ENCODE measurements at places on chromosomes 1 and 21.

DNA sequence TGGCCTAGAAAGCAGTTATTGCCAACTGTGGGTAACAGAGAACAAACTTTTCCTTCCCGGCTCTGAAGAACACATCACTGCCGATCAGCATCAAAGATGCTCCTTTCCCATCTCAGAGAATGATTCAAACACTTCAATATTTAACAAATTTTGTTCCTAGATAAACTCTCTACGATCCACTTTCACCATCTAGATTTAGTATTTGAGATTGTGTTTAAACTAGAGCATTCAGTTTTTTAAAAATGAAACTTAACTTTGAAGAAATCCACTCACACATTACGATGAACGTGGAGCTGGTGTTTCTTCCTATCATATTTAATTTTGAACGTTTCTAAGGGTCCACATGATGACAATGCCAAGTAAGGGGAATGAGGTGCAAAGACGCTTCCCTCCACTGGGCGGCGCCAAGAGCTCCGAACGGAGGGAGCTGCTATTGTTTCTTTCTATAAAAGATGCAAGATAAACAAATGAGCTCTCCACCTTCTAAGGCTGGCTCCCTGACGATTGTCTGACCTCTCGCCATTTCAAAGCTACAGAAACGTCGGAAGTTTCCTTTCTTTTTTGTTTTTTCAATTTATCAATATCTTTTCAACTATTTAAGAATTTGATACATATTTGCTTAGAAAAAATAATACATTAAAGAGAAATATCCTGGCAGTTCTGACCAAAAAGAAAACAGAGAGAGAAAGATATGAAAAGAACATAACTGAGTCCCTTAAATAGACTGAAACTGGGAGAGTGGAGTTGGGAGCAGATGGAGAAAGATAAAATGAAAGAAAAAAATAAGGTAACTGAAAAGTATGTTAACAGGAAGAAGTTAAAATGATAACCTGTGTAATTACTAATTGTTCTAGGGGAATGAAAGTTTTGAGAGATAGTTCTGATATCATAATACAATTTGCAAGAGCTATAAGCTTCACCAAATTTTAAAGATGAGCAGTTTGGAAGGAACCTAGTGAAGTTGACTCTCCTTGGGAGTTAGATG is 4.4 kb upstream of the BARHL2 start:
- peak; percentile 52 for DNase-seq

DNA sequence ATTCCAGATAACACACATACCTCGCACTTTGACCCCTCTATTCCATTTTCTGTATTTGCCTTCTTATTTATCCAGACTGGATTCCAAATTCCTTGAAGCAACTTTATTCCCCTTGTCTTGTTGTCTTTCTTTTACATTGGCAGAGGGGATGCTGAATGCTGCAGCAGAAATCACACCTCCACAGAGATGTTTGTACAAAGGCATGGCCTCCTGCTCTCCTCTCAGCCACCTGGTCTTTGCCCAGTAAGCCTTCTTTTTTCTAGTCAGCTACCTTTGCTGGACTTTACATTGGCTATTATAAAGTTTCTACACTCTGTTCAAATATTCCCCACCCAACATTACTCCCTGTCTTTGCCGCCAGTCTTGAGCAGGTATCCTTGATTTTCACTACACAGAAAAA is 75.1 kb downstream of the LAMC1 start:
- DNase-seq, result no peak

GRCh38 chr1:55645270-55645669 is 430.1 kb upstream of the USP24 start:
- DNase-seq, result no peak

DNA sequence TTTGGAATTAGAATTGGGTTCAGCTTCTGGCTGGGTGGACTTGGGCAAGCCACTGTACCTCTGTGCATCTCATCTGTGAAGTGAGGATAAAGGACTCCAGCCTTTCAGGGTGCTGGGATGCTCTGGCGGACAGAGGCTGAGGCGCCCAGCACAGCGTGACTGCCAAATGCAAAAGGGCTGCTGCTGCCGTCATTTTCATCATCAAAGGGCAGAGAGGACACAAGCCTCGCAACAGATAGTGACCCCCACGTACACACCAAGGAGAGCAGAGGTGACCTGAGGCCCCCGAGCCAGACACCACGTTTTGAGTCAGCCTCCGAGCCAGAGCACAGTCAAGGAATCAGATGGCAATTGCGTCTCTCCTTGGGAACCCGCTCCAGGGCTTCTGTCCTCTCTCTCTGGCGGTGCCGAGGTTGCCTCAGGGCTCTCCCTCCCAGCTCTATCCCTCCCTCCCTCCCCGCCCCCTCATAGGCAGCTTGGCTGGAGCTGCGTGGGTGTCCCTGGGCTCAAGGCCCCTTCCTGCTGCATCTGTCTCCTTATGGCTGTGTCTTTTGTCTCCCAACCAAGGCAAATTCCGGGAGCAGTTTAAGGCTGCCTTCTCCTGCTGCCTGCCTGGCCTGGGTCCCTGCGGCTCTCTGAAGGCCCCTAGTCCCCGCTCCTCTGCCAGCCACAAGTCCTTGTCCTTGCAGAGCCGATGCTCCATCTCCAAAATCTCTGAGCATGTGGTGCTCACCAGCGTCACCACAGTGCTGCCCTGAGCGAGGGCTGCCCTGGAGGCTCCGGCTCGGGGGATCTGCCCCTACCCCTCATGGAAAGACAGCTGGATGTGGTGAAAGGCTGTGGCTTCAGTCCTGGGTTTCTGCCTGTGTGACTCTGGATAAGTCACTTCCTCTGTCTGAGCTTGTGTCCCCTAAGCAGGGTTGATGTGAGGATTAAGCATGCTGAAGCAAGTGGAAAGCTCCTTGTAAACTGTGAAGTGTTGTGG is 9.0 kb downstream of the HCRTR1 start:
- DNase-seq, result no peak

DNA sequence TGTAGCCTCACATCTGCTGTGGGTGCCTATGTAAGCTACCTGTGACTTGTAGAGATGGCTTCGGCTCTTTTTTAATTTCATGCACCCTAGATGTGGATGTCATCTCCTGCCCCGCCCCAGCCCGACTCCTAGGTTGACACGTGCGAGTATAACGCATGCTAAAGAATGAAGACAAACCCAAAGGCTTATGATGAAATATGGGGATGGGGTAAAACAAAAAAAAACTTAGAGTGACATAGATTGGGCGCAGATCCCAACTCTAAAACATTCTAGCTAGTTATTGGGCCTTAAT is 613 bp upstream of the ERO1B start:
- DNase-seq, result no peak

GRCh38 chr1:111633736-111634247 is 14.2 kb downstream of the RAP1A start:
- no peak for DNase-seq

GRCh38 chr1:116325922-116326321 is 47.1 kb upstream of the ATP1A1 start:
- DNase-seq, result no peak

DNA sequence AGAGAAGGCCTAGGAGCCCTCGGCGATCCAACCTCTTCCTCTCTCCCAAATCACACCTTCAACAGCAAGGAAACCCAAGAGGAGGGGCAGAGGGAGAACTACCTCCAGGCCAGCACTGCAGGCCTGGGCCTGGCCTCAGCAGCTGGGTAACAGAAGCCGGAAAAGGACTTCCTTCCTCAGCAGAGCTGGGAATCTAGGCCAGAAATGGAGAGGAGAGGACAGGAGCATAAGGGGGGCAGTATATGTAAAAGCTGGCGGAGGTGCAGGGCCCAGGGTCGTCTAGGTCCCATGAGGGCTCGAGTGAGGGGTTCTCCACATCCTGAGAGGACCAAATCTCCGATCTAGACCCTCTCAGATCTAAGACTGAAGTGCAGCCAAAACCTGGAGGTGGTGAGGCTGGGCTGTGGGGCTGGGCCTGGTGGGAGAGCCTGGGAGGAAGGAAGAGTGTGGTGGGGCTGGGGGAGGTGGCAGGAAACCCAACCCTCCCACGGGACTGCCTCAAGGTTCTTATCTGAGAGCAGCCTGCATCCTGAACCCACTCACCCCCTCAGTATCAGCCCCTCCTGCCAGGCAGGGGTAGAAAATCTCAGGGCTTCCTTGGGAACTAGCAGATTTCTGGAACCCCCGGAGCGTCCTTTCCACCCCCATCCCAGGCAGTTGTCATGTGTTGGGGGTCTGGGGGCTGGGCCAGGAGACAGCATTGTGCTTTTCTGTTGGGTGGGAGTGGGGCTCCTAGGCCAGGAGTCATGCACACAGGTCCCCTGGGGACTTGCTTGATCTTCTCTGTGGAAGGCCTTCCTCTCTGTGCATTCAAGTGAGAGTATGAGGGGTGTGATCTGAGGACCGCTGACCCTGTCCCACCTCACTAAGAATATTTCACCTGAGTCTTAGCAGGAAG is 33.0 kb downstream of the PIK3C2B start:
- DNase-seq, result no peak

DNA sequence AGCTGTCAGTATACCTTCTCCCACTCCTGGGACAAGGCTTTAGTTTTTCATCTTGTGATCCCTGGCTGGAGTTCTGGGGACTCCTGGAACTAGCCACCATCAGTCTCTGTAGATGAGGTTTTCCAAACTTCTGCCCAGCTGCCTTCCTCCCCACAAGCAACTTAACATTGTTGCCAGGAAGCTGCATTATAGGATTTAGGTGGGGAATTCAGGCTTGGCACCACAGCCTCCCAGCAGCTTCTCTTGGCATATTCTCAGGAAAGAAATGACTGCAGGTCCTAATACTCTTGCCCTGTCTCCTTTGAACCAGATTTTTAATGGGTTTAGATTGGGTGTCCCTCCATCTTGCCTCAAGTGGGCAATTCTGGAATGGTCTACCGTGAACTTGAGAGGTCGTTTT is 18.6 kb upstream of the KCNQ4 start:
- no peak for DNase-seq

GRCh38 chr1:163201906-163202305 is 810 bp downstream of the RGS5 start:
- DNase-seq, result no peak

DNA sequence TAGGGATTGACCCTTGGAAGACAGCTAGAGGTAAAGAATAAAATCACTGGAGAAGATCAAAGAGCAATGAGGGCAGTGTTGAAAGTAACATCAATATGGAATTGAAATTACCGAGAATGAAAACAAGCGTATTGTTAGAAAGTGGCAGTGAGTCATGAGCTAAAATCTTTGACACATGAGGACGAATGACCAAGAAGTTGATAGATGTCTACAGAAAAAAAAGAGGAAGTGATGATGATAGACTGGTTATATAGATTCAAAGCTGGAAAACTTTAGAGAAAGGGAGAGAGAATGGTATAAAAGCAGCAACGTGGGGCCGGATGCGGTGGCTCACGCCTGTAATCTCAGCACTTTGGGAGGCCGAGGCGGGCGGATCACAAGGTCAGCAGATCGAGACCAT is 12.5 kb upstream of the DNM3 start:
- no peak for DNase-seq

- DNase-seq, result peak; percentile 97
These were observed 235.0 kb upstream of the FGGY start for GRCh38 chr1:59061876-59062275.

- peak; percentile 4 for DNase-seq
These were observed 29.2 kb downstream of the IPP start for GRCh38 chr1:45721207-45721606.

Data from astrocyte of the spinal cord (primary cell).